Cortex of kidney (tissue), 1 donor: ENCODE measurements at places on chromosomes 2 and 18.

GRCh38 chr18:67421651-67422050, 94.9 kb downstream of the DSEL start:
- no peak for DNase-seq

GRCh38 chr2:11827547-11827946, 81.1 kb downstream of the LPIN1 start:
- no peak for DNase-seq

DNA sequence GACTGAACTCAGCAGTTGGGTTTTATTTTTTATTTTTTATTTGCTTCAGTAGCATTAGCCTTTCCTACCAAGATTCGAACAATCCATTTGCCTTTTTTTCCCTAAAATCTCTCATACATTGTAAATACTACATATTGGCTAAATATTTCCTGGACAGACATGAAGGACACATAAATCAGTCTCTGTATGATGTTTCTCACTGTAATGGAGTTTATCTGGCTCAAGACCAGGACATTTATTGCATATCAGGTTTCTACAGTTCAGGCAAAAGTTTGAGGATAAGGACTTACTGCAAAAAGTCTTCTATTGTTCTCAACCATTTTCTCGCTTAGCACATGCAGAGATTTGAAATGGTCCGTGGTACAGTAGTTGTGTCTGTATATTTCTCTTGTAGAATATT, 3.3 kb downstream of the CLUL1 start:
- no peak for DNase-seq

- DNase-seq: no peak
Measured at GRCh38 chr2:11983870-11984269, 237.4 kb downstream of the LPIN1 start.

- no peak for DNase-seq
Measured at GRCh38 chr2:113291191-113291590, 12.5 kb upstream of the PAX8 start.

GRCh38 chr2:190181123-190181669, 118.7 kb upstream of the MSTN start:
- no peak for DNase-seq

DNA sequence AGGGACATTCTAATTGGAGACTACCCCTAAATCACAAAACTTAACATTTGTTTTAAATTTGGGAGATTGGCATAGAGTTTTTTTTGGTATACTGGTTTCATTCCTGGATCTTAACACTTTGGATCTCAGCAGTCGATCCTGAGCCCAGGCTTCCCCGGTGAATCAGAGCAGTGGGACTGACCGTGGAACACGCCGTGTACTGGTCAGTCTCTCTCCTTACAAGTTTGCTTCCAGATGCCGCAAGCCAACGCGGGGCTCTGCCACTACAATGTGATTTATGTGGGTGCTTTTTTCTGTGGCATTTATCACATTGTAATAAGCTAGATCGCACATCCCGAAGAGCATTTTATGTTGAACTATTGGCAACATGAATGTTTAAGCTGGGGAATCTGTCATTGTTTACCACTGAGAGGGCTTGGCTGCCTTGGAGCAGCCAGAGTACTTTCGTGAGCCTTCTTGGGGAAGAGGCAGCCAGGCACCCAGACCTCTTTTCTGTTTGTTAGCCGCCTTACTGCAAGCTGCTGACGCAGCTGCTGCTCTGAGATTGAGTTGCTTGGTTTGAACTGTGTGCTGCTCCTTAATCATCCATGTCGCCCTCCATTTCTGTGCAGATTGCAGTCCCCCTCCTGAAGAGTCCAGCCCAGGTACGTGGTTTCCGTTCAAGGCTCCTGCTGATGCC, 49.3 kb downstream of the COA5 start:
- DNase-seq: no peak

DNA sequence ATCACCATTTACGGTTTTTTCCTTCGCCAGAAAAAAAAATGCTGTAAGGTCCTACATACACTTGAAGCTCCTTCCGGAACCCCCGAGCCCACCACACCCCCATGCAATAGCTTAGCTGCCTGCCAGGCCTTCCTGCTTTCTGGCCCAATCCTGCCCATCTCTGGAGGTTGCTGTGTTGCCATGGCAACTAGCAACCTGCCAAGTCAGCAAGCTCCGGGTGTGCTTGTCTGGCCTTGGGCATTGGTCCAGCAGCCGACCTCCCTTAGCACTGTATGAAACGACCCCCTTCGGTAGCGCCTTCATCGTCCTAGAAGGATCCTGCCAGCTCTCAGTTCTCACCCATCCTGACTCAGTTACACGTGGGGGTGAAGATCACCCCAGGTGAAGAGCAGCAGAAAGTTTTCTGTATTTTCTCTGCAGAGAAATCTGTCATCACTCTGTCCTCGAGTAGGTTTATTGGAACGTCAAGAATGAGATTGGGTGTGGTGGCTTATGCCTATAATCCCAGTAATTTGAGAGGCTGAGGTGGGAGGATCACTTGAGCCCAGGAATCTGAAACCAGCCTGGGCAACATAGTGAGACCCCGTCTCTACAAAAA, 47.4 kb upstream of the MTCL1 start:
- no peak for DNase-seq

GRCh38 chr2:162320864-162321517, 2.5 kb upstream of the IFIH1 start:
- no peak for DNase-seq

GRCh38 chr2:14524803-14525080, 107.8 kb upstream of the LRATD1 start:
- DNase-seq: no peak

DNA sequence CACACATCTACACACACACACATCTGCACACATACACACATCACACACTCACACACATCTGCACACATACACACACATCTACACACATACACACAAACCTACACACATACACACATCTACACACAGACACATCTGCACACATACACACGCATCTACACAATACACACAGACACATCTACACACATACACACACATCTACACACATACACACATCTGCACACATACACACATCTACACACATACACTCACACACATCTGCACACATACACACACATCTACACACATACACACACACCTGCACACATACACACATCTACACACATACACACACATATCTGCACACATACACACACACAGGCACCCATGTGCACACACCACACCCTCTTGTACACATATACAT, 400 bp upstream of the PRLH start:
- DNase-seq: no peak

DNA sequence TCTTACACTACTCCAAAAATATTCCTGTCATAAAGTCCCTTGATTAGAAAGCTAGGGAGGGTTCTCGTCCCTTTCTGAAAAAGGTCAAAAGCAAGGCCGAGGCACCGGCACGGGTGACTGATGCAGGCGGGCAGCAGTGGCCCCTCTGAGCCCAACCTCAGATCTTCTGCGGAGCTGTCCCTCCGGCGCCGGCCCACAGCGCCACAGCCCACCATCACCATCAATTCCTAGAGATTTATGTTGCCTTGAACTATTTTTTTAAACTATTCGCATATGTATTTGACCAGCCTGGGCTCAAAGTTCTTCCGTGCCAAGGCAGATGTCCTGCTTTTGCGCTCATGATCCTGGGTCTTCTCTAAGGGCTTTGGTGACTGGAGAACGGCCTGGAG, 26.8 kb downstream of the PRELID3A start:
- no peak for DNase-seq

GRCh38 chr2:38539086-38539485, 63.6 kb downstream of the HNRNPLL start:
- no peak for DNase-seq

GRCh38 chr18:46411191-46411828, 245.7 kb downstream of the LOXHD1 start:
- DNase-seq: no peak

DNA sequence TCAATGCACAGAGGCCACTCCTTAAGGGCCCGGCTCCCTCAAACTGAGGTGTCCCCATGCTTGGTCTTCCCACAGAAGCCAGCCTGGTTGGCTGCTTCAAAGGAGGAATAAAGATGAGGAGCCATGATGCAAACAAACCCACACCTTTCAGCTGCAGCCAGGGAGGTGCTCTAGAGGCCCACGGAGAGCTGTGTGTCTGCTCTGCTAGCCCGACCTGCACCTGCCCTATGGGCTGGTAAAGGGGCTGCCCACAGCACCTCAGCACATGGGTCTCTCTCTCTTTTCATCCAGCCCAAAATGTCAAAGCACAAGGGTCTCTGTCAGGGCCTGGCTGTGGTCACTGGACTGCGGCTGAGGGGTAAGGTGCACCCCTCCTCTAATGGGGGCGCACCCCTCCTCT, 132.1 kb downstream of the MSH2 start:
- no peak for DNase-seq

GRCh38 chr2:202758604-202759003, 113.0 kb downstream of the ICA1L start:
- DNase-seq: no peak

- no peak for DNase-seq
Measured at GRCh38 chr2:17309741-17310339, 208.4 kb downstream of the RAD51AP2 start.

DNA sequence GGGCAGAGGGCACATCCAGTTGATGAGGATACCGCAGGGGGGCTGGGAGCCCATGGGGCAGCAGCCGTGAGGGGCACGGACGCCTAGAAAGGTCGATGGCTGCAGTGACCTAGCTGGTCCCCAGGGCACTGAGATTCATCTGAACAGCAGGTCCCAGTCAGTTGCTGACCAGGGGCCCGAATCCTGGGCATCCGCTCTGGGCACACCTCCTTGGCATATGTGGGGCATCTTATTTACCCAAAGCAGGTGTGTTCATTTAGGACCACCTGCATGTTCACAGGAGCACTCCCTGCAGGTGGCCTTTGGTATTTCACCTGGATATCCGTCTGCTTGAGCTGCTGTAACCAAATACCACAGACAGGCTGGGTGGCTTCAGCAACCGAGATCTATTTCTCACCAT, 72.0 kb upstream of the ODC1 start:
- no peak for DNase-seq

GRCh38 chr2:45928946-45929345, 277.5 kb downstream of the PRKCE start:
- DNase-seq: no peak

DNA sequence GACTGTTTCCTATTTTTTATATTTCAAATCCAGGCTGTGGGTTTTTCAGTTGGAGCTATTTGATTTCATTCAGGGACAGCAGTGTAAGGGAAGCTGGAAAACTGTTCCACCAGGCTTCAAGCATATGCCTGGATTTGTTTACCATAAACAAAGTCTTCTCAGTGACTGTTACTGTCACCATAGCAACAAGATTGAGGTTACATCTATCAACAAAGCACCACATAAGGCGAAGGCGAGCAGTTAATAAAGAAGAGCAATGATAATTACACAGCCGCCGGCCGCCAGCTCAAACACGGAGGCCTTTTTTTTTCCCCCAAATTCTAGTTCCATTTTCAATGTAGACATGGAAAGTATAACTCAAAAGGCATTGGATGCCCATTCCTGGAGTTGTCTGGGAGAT, 553.7 kb upstream of the SYT4 start:
- no peak for DNase-seq

- DNase-seq: no peak
Measured at GRCh38 chr18:48953104-48953706, 2.4 kb upstream of the SMAD7 start.

- DNase-seq: no peak
Measured at GRCh38 chr2:132715386-132716351, 45.7 kb upstream of the LYPD1 start.

- no peak for DNase-seq
Measured at GRCh38 chr2:79935771-79936657, 368.5 kb downstream of the LRRTM1 start.

DNA sequence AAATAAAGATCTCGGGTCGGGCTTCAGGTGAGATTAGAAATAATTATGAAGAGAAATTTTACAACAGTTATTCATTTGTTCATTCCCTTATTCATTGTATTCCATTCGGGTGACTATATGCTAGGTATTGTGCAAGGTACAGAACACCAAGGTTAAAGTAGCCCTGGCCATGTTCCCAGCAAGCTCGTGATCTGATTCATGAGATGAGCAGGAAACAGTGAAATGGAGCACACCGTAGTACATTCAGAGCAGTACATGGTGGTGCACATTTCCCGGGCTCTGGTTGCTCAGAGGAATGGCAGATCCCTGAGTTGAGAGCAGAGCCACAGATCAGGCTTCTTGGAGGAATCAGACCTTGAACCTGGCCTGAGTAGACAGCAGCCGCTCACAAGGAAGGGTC, 87.7 kb downstream of the PRKRA start:
- DNase-seq: no peak

GRCh38 chr2:8254791-8255447, 426.9 kb upstream of the ID2 start:
- no peak for DNase-seq

DNA sequence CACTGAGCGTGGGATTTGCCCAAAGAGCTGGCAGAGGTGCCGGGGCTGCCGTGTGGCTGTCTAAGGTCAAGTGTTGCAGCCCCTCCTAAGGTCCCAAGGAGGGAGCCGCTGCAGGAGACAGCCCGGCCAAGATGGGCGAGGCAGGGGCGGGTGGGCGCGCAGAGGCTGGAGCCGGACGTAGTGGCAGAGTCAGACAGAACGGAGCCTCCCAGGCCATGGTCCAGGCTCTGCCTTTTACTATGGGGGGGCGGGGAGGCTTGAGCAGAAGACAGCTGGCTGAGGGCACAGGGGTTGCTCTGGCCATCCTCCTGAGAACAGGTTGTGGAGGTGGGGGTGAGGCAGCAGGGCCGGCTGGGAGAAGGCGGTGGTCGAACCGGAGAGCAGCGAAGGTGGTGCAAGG, 27.5 kb upstream of the PRLH start:
- DNase-seq: no peak

DNA sequence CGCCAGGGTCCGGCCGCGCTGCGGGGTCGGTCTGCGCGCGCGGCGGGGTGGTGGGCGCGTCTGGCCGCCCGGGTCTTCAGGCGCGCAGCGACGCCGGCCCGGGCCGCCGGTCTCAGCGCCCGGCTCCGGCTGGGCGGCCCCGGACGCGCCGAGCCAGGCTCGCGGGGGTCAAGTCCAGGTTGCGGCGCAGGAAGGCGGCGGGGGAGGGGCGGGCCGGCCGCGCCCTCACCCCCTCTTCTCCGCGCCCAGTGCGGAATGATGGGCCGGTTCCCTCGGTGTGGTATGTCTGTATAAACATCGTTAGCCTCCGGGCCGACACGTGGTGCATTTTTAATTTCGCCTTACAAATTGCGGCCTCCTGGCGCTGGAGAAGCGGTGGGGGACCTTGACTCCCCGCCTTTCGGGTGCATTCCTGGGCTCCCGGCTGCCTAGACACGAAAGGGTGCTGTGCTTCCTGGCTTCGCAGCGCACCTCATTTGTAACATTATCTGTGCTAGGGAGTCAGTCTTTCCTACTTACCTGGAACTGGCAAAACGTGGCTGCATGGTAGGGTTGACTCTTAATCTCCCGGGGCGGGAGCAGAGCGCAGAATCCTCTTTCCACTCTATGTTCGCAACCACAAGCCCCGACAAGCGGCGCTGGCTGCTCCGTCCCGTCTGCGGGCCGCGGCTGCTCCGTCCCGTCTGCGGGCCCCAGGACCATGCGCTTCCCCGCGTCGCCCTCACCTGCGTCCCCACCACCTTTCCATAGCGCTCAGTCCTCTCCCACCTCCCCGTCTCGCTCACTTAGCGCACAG, 69.0 kb downstream of the CTAGE1 start:
- no peak for DNase-seq

DNA sequence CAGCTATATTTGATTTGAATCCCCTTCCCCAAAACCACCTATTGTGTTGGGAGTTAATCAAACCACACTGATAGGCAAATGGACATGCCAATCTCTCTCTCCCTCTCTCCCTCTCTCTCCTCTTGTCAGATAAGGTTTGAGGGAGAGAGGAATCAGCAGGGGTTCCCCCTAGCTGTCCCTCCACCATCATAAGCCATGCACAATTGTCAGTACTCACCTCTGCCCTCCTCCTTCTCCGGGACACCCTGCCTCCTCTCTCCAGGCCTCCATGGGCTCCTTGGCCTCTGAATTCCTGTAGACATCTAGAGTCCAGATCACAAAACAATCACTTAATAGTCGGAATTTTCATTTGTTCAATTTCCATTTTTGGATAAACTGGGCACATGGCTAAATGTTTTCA, 243.7 kb upstream of the RAB12 start:
- DNase-seq: no peak
